Frontal cortex (tissue), 4 donors: ENCODE measurements at places on chromosomes 2 and 18. TPM values are rescaled to one million over a fixed set of nuclear protein-coding genes. Genes with fewer than 3 reads are reported as not detected.

The CMPK2 gene
- total RNA-seq: 10.2 TPM

The HOXD3 gene
- not detected for total RNA-seq

The RMC1 gene
- 44.8 TPM for total RNA-seq

The OTOF gene
- total RNA-seq: 1.6 TPM

The ALK gene
- total RNA-seq: 2.0 TPM

The MYO3B gene
- total RNA-seq: 0.41 TPM

The DCC gene
- total RNA-seq: 15.1 TPM

The GAREM1 gene
- 35.9 TPM for total RNA-seq

The SMAD7 gene
- 14.7 TPM for total RNA-seq

GRCh38 chr2:117170897-117171296 is 643.6 kb upstream of the DDX18 start:
- no peak for DNase-seq

DNA sequence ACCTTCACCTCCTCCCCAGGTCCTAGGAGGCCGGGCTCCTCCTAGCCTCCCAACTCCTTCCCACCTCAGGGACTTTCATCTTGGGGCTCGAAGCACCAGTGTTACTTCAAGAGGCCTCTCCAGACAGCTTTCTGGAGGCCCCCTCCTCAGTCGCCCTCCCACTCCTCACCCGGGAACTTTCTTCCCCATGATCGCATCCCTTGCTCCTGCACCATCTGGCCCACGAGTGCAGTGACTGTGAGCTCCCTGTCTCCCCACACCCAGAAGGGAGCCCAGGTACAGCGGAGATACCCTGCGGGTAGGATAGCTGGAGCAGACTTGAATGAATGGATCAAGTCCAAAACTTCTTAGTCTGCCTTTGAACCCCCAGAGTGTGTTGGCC is 6.1 kb downstream of the ERFE start:
- DNase-seq: no peak

GRCh38 chr18:64791236-64791635 is 642.3 kb upstream of the LINC00305 start:
- DNase-seq: no peak

DNA sequence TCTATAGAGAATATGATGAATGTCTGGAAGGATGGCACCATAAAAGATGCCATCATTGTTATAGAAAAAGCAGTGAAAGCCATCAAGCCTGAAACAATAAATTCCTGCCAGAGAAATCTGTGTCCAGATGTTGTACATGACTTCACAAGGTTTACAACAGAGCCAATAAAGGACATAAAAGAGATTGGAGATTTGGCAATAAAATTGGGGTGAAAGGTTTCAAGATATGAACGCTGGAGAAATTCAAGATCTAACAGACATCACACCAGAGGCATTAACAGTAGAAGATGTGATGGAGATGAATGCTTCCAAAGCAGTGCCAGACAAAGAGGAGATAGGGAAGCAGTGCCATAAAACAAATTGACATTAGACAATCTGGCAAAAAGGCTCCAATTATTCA is 518.8 kb upstream of the ACVR2A start:
- no peak for DNase-seq

DNA sequence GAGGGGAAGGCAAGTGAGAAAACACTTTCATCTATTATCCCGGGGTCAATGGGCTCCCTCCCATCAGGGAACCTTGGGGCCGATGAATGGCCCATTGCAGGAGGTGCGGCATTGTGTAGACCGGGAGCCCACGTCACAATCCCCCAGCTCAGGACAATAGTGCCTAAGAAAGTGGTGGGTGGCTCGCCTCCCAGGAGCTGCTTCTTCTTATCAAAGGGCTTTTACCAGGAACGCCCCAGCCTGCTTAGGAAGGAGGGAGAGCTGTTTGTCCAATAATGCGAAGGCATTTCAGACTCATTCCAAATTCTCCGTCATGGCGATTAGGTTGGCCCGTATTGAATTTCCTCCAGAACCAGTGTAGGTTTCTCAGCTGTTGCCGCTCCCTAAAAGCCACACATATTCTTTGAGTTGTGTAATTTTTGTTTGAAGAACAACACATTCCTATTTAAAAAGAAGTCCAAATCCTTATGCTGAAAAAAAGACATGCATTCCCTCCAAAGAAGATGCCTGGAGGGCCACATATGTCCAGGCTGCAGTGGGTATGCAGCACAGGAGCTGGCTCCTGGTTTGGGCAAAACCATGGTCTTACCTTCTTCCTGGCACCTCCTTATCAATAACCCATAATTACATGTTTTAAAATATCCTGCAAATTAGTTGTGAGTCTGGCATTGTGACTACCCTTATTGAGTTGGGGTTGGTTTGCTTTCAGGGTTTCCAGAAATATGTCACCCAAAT is 264.7 kb downstream of the MYCN start:
- DNase-seq: no peak

DNA sequence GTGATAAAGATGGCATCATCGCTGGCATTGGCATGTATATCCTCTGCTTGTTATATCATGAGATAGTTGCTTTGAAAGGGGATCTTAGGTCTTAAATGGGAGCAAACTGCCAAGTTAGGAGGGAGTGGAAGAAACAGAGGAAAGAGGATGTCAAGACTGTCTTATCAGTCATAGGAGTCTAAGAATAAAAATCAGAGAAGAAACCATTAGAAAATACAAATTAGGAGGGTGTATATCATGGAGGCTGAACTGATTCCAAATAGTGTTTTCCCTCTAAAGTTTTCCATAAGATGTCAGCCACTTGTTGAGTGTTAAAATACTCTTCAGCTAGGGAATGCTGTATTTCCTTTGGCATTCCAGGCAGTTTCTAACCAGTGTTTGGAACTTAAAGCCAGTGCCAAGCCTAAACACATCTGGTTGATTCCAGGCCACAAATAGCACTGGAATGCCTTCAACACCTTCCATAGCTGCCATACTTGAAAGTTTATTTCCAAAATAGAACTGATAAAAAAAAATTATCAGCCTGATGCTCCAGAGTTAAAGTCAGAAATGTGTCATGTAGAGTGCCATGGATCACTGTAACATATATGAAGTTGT is 129.4 kb downstream of the ZEB2 start:
- no peak for DNase-seq

GRCh38 chr2:33477473-33478468 is 1.3 kb downstream of the RASGRP3 start:
- DNase-seq: no peak

- no peak for DNase-seq
Observed at GRCh38 chr2:16650287-16651249, 15.1 kb downstream of the CYRIA start.

- no peak for DNase-seq
Observed at GRCh38 chr2:60771508-60771907, 15.4 kb downstream of the PAPOLG start.

GRCh38 chr2:118148809-118149208 is 60.5 kb downstream of the INSIG2 start:
- DNase-seq: no peak

DNA sequence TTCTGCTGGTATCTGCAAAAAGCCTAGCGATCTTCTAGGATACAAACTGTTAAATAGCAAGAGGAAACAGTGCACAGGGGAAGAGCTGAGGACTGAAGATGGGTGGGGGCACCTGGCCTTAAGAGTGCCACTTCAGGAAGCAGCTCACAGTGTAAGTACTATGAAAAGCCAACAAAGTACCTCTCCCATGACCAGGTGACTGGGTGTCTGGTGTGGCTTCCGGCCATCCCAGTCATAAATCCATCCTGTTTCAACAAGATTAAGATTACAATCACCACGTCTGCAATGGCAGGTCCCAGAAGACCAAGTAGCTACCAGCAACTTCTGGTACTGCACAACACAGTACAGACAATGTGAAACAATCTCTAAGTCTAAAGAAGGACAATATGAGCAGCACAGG is 15.9 kb downstream of the ERFE start:
- DNase-seq: no peak

- DNase-seq: no peak
Observed at GRCh38 chr18:46704189-46704588, 47.2 kb upstream of the LOXHD1 start.

GRCh38 chr18:57836557-57836956 is 33.4 kb upstream of the ATP8B1 start:
- DNase-seq: no peak

GRCh38 chr2:212672186-212672585 is 133.6 kb upstream of the ERBB4 start:
- no peak for DNase-seq

GRCh38 chr2:241602720-241603119 is 34.2 kb downstream of the THAP4 start:
- DNase-seq: no peak

DNA sequence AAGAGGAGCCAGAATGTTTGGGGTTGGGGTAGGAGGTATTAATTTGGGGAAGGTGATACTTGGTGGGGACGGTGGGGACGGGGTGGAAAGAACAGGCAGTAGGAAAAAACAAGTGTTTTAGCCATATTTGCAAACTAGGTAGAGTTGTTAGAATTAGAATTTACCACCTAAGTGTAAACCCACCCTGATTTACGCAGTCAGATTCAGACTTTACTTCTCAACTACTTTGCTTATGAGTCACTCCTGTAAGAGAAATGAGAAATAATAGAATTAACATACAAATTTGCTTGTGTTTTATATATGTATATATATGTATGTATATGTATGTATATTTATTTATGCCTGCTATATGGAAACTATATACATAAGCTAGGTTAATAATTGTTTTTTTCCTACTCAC is 1168.2 kb upstream of the ZEB2 start:
- DNase-seq: no peak

DNA sequence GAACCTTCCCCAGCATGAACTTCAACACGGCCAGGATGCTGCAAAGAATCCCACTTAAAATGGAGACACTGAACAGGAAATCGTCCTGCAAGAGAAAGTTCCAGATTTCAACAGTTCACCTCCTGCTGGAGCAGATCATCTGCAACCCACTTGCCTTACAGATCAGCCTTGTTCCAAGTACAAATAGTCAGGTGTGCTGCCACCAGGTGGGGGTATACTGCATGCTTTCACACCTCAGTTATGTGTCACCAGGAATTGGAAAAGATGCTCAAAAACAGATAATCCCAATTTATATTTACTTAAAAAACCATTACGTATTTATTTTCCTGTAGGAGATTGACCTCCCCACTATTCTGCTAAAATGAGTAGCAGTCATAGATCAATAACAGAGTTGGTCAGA is 212.3 kb downstream of the MGAT5 start:
- DNase-seq: no peak
